Retina (tissue), 1 donor: ENCODE measurements at places on chromosomes 2 and 18.

GRCh38 chr2:11155381-11156035, at the start of gene SLC66A3:
SLC66A3 (plus strand) TSS chr2:11155467; CDS start chr2:11155547, 80 bp downstream.
- DNase-seq = peak; percentile 93

DNA sequence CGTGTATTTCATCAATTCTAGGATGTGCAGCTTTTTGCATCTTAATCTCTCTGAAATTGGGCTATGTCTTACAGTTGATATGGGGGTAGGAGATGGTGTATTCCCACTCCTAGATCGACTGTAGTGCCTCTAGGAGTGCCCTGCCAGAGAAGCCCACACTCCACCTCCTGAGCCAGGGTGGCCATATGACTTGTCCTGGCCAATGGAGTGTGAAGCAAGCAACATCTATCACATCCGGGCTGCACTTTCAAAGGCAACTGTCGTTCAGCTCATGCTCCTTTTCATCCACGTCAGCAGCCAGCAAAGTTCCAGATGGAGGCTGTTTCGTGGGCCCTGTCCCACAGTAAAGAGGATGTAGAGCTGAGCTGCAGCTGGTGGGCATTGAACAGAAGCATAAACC, 149.4 kb upstream of the SLC1A4 start:
- no peak for DNase-seq

DNA sequence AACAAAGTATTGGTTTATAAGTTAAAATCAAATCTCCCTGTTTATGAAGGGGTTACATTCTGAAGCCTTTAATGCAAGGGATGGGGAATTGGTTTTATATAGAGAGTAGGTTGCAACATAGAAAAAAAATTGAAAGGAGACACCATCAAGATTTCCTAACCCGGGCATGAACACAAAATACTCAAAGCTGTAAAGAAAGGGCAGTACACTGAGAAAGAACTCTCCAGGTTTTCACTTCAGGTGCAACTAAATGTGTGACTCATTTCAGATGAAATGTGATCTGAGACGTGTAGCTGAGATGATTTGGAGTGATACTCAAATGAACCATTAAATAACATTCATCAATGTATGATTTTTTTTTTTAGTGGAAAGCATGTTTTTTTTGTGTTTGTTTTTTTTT, 43.6 kb downstream of the SANBR start:
- DNase-seq = no peak

- no peak for DNase-seq
Observed at GRCh38 chr2:130823171-130823885, 13.4 kb upstream of the ARHGEF4 start.

GRCh38 chr2:219184121-219184520, 6.0 kb downstream of the RETREG2 start:
- no peak for DNase-seq

DNA sequence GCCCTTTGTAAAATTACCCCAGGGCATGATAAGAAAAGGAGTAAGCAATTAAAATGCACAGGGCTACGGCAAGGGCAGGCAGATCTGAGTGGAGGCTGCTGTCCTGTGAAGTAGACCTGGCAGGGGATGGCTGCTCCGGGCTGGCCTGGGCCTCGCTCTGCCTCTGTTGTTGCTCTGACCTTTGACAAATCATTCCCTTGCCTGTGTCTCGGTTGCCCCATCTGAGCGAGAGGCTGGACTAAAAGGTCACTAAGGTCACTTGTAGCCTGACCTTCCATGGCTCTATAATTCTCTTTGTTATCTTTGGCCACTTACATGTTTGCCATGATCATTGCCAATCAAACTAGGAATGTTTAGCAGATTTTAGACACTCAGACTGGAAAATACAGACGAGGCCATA, 118.1 kb downstream of the KLHL29 start:
- no peak for DNase-seq

GRCh38 chr2:69525261-69525660, 88.0 kb upstream of the NFU1 start:
- no peak for DNase-seq

DNA sequence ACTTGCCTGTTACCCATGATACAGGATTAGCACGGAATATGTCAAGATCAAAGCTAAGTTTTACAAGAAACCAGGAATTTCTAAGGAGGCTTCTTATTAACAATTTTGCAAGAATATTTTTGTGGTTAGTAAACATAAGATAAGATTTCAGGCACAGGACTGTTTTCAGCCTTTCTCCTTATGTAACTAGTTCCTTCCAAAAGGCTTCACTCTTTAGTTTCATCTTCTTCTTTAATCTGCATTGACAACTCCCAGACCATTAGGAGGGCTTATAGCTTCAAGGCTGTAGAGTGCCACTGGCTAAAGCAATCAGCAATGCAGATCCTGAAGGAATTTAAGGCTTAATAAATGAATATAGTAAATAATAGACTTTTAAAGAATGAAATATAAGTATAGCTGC, 29.3 kb downstream of the SLC14A1 start:
- DNase-seq = no peak

DNA sequence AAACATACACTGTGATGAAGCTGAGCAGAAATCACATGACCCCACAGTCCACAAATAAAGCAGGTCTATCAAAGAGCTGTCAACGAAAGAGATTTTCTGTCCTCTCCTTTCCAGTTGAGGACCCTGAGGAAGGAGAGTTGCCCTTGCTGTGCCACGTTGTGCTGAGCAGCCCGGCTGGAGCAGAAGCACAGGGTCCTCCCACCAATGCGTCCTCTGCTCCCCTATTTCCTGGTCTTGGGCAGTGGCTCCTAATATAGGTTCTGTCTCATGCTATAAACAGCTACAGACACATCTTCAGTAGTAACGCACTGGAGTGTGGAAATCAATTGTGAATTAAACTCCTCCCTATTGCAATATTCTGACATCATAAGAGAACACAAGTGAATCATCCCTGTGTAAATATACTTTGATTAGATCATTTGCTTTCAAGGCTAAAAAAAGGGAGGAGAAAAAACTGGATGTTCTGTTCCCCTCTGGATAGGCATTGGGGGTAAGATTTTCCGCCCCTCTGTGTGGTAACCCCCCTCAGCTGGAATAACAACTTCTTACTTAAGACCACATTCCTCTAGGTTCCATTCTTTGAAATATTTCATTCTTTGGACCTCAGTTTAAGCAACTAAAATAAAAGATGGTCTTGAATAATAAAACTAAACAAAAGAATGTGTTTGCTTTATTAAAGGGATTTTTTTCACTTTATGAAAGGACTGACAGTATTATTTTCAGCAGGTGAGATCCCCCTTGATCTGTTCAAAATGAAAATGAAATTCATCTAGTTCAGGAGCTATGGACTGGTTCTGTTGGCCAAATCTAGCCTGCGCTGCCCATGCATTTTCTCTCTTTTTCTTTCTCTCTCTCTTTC, 8.3 kb upstream of the RHOB start:
- DNase-seq = no peak

DNA sequence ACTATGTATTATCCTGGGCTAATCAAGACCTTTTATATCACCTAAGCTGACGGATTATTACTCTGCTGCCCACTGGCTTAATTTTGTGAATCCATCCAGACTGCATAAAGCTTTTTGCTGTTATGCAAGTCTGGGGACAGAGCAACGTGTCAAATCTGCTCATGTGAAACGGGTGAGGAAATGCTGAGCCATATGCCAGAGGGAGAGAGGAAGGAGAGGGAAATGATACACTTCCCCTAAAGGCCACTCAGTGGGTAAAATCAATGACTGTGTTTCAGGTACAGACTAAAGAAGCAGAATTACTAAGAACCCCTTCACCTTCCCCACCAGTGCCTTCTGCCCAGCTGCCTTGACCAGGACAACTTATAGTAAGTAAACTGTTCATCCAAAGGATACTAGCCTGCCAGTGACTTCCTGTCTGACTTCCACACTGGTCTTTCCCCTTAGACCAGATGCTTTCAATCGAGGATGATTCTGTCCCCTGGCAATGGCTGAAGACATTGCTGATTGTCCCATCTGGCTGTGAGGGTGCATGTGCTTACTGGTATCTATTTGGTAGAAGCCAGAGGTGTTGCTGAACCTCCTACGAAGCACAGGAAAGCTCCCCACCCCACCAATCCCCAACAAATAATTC, 43.0 kb downstream of the STAT1 start:
- no peak for DNase-seq

GRCh38 chr2:233387667-233388528, 33.6 kb downstream of the DGKD start:
- DNase-seq = no peak

GRCh38 chr18:3889121-3889520, 439.1 kb downstream of the TGIF1 start:
- no peak for DNase-seq

DNA sequence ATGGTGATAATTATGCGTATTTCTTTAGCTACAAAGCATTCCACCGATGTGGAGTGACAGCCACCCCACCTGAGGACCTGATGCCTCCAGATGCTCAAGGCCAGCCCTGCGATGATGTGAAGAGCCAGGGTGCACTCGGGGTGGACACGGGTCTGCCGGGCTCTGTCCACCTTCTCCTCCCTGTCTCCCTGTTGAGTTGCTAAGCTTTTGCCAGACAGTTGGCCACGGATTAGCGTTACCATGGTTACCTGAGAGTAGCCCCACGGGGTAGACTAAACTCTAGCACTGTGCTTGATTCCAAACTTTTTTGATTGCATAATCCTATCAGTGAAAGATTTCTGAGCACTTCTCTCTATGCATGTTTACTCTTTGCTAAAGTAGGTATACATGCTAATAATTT, 86.2 kb downstream of the SMIM21 start:
- DNase-seq = no peak

DNA sequence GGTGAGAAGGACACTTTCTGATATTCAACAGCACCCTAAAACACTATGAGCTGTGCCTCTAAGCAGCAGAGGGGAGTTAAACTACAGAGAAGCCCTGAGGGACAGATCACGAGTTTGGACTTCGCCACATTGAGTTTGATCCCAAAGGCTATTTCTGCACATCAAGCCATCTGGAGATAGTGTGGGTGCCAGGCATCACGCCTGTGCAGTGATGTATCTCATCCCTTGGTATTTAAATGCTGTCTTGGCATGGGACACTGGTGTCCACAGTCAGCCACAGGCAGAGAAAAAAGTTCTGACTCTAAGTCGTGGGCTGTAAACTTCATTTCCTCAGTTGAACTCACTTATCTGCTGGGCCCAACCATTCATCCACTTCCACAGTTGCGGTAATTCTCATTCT, 742.3 kb upstream of the CELF4 start:
- DNase-seq = no peak

DNA sequence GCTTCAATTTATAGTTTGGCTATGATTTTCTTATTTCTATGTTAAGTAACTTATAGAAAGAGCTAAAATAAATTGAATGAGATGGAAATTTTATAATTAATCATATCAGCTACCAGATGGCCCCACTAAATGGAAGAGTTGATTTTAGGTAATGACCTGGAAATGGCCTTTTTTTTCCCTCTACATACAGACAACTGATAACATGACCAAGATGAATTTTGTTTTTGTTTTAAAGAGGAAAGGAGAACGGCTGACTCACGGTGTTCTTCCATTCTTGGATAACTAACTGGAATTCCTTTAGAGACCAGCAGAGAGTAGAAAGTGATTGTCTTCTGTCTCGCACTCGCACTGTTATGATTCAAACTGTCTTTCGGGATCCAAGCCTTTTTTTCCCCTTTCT, 91.0 kb downstream of the TMEM185B start:
- DNase-seq = no peak

DNA sequence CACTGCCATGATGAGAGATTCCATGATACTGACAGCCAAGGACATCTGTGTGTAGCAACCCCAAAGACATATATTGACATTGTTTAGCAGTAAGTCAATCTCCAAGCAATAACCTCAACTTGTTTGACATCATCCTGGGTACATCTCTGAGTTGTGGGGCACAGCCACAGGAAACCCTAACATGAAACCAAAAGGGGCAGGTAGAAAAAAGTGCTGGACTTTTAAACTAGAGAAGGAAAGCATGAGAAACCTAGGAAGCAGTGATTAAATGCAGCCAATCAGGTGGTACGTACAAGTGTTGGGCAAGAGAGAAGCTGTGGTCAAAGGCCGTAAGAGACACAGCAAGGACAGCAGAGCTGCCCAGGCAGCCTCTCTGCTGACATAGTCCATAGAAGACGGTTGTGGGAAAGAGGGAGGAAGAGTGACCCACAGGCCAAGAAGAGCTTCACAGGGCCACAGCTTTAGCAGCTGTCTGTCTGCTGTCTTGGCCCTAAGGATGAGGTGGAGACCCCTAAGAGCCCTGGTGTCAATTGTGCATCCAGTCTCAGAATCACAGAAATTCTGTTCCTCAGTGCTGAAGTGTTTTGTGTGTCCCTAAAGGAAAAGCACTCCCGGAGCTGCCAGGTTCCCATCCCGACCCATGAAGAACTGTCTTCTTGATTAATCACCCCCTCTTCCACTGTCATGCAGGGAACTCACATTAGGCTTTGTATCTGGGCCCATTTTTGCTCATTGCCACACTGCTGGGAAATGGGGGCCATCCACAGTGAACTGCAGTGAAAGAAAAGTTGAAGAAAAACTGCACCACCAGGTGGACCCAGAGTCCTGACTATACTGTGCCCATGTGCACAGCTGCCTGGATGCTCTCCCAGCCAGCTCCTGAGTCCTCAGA, 25.4 kb upstream of the CHN1 start:
- DNase-seq = peak; percentile 30

GRCh38 chr2:172931256-172931894, 144.3 kb upstream of the MAP3K20 start:
- DNase-seq = peak; percentile 38

GRCh38 chr2:148764815-148765214, 110.2 kb upstream of the KIF5C start:
- DNase-seq = no peak

GRCh38 chr2:180240774-180241173, 233.7 kb upstream of the CWC22 start:
- DNase-seq = no peak

DNA sequence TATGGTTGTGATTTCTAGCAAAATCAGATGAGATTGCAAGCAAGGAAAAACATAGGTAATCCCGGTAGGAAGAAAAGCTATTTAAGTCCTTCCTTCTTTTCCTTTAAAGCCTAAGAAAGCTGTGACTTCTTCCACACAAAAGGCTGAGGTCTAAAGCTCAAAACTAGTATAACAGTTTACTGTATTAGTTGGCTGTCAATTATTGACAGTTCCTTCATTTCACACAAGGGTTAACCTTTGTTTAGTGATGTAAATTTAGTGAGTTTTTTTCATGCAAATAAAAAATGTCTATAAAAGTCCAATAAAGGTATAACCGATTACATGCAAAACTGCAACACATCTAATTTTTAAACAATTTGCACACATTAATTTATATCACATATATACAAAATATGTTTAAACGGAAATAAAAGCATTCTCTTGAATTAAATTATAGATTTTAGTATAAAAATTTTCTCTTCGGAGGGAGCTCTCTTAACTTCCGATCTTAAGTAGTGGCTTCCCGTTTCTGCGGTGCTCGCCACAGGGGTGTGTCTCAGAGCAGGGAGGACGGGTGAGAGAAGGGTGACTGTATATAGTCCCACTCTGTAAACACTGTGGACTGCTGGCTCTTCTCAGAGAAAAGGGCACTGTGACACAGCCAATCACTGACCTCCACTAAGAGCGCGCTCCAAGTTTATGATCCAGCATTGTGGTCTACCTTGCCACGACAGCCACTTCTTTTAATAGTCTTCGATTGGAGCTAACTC, 33.4 kb downstream of the TTR start:
- DNase-seq = no peak
